GM03348 (cell line): ENCODE measurements at places on chromosomes 7 and 10.

DNA sequence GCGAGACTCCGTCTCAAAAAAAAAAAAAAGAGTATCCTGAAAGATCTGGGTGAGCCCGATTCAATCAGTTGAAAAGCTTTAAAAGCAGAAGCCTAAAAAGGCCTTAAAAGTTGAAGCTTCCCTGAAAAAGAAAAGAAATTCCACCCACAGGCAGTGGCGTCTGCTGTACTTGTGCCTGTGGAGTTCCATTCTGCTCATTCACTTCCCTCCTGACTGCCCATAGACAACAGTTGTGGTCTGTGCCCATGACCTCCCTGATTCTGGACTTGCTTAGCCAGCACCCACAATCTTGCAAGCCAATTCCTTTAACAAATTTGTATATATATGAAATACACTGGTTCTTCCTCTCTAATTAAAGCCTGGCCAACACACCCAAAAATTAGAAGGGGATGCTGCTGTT lies 141.7 kb downstream of the DLG5 start:
- peak; percentile 88 for DNase-seq

GRCh38 chr7:43583424-43584194 lies 701 bp downstream of the STK17A start:
- peak; percentile 62 for DNase-seq

DNA sequence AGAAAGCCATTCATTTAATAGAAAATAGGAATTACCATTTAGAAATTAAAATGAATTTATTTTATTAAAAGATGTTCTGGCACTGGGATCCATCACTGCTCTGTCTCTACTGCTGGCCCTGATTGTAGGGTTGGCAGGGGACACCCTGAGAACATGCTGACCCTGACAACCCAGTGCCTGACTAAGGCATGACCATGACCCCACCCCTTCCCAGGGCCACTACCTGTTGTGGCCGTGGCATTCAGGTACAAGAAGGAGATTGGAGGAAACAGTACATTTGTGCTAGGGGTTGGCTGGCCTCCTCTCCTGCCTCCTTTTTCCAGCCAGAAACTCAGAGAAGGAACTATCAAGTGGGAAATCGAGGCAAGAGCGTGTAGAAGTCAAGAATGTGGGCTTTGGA lies 197.0 kb upstream of the ZMIZ1 start:
- DNase-seq: no peak

DNA sequence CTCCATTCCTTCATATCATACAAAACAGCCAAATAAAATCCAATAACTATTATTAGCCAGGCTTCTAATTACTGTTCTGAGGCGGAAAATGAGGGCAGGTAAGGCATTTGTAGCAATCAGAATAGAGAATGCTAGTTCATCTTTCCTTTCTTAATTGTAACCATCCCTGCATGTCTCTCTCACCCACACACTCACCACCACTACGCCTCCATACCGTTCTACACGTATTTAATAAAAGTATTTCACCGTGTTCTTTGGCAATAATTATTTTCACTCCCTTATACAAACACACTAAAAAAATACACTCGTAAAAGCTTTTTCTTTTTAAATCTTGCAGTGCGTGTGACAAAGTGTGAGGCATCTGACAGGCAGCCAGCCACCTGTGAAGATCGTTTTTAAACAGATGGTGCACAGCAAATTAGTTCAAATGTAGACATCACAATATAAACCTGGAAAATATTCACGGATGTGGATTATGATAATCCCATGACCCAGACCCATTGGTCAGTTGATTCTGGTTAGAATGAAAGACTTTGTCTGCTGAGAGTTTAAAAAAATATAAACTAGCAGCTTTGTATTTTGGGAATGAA lies 653.6 kb downstream of the REEP3 start:
- DNase-seq: no peak

- DNase-seq: peak; percentile 68
Measured at GRCh38 chr10:103542764-103543616, 49.5 kb downstream of the NEURL1 start.

GRCh38 chr10:62015994-62016393 lies 114.5 kb downstream of the ARID5B start:
- no peak for DNase-seq

- no peak for DNase-seq
Measured at GRCh38 chr10:79938728-79939406, 10.0 kb downstream of the SFTPD start.

DNA sequence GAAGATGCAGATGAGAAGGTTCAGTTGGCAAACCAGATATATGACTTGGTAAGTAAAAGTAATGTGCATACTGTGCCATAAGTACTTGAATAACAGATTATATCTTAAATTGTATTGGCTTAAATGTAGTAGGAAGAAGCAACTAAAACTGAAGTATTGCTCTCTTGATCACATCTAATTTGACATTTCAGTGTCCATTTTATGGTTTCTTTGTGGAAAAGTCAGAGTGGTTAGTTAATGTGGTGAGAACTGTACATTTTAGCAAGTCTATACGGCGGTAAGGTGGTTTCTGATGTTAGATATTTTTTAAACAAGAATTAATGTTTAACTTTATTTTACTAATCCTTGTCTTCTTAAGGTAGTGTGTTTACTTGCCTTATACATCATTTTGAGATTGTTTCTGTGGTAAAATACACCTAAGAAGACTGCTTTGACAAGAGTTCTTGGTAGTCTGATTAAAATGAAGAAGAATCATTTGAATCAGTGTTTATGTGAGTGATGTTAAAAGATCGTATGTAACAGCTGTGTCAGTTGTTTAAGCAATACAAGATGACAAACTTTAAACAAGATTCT lies 5.1 kb downstream of the ING3 start:
- DNase-seq: no peak

DNA sequence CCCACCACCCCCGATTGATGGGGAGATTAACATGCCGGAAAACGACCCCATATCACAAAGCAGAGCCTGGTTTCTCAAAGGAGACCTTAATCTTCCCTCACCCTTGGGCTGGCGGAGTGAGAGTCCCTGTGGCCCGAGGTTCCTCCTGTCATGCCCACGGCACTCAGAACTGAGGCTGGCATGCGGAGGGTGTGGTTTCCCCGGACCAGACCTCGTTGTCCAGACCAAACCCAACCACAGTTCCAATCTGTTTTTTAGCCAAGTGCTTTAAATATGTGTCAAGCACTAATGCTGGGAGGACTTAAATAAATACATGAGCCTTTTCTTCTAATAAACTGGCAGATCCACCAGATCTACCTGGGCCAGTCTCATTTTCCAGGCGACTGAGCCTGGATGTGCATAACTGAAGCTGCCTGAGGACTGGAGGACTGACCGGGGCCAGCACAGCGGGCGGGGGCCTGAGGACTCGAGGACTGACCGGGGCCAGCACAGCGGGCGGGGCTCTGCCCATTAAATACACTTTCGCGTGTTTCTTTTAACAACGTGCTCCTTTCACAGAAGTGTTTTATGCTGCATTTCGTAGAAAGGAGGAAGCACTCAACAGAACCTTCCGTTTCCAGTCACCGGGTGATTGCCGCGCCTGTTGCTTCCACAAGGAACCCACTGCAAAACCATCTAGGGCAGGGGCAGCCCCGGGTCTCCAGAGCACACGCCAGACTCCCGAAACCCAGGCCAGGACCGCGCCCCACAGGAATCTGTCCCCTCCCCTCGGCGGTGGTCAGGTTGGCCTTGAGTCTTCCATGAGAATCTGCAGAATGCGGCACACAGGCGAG lies 334.6 kb downstream of the PTPRN2 start:
- DNase-seq: no peak

GRCh38 chr7:109235316-109235715 lies 665.6 kb downstream of the DNAJB9 start:
- no peak for DNase-seq

GRCh38 chr7:11830582-11831155 lies 1.3 kb downstream of the THSD7A start:
- peak; percentile 16 for DNase-seq

DNA sequence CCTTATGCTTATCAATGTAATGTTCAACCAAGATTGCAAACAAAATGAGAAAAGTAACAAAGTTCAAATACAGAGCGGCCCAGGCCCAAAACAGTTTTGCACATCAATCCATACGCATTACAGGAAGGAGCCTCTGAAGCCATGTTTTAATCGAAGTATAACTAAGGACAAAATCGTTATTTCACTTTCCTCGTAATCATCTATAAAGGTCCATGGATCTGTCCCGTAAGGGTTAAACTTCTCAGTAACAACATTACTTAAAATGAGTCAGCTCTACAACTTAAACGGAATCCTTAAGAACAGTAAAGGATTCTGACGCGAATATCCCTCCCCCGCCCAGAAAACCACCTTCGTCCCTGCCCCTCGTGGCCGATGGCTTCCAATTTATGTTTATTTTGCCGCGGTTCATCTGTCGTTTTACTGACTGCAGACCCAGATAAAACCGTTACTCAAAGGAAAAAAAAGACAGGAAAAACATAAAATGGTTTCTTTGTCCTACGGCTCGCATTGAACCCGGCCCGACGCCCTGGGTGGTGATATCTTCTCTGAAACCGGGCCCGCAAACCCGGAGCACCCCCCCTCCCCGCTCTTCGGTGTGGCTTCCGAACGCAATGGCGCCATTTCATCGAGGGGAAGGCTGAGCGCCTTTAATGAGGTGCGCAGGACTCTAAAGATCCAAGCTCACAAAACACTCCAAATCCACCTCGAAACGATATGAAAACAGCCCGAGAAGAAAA lies 1.1 kb downstream of the HNRNPA2B1 start:
- peak; percentile 59 for DNase-seq

GRCh38 chr7:1301054-1301881 lies 68.6 kb downstream of the UNCX start:
- DNase-seq: no peak

DNA sequence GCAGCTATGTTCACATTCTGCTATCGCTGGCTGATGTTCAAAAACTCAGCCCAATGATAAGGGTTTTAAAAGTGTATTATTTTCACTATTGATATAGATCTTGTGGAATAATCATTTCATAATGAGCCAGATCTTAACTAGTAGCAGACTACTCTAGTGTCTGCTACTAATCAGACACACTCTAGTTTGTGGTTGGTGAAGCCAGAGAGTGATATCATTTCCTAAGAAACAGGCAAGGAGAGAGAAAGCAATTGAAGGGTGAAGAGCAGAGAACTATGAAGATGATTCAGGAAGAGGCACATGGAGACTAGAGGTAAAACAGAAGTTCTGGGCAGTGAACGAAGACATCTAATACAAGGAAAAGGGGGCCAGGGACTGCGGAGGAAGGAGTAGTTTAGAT lies 58.2 kb upstream of the BET1 start:
- DNase-seq: peak; percentile 46

DNA sequence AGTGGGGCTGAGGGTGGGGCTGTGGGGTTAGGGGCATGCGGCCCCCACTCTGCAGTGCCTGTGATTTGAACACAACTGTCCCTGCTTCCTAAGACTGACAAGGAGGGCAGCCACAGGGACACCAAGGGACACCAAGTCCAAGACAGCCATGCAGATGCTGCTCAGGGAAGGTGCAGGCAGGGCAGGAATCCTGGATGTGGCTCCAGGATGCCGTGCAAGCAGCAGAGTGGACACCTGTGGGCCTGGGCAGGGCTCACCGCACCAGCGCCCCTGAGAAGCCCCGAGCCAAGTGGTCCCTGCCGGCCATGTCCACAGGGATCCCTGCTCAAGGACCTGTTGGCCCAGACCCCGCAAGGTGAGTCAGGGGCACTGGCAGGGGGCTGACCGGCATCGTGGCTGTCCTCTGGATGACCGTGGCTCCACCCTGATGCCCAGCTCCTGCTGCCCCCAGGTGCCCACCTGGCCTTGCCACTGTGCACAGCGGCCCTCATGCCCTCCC lies 58.5 kb downstream of the STK32C start:
- no peak for DNase-seq

GRCh38 chr10:34319197-34319846 lies 495.8 kb downstream of the PARD3 start:
- peak; percentile 76 for DNase-seq

GRCh38 chr10:98878418-98878817 lies 357.2 kb downstream of the HPSE2 start:
- DNase-seq: no peak
